Thymus (tissue), 14 donors: ENCODE measurements at places on chromosomes 2 and 18. TPM values are rescaled to one million over a fixed set of nuclear protein-coding genes. Genes with fewer than 3 reads are reported as not detected.

Gene TRAPPC8
- 54.6 TPM for total RNA-seq

DNA sequence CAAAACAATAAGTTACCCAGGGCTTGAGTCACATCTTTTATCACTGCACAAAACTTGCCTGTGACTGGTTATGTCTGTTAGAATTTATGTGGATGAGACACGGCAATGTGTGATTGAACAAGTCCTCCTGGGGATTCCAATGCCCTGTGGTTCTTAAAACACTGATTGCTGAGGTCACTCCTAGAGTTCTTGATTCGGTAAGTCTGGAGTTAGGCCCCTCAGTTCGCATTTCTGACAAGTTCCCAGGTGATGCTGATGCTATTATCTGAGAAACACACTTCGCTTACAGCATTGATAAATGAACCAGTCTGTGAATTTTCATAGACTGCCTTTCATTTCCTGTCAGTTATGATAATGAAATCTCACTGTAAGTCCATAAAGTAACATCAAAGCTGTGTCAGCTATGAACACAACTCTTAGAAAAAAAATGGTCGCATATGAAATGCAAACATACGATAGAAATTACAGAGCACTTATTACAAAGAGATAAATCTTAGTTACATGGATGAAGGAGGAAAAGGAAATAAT, 214.0 kb downstream of the DLGAP1 start:
- DNase-seq = no peak

DNA sequence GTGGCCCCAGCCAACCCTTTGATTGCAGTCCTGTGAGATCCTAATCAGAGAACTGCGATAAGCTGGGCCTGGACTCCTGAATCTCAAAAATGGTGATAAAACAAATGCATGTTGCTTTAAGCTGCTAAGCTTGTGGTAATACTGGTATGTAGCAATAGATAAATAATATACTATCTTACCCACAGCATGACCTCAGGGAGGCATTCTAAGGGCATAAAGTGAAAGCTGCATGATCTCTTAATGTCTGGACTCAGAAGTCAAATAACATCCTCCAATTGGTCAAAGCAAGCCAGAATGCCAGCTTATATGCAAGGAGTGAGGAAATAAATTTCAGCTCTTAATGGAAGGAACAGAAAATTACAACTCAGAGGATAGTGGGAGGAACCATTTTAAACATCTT, 246.1 kb downstream of the FSIP2 start:
- no peak for DNase-seq

DNA sequence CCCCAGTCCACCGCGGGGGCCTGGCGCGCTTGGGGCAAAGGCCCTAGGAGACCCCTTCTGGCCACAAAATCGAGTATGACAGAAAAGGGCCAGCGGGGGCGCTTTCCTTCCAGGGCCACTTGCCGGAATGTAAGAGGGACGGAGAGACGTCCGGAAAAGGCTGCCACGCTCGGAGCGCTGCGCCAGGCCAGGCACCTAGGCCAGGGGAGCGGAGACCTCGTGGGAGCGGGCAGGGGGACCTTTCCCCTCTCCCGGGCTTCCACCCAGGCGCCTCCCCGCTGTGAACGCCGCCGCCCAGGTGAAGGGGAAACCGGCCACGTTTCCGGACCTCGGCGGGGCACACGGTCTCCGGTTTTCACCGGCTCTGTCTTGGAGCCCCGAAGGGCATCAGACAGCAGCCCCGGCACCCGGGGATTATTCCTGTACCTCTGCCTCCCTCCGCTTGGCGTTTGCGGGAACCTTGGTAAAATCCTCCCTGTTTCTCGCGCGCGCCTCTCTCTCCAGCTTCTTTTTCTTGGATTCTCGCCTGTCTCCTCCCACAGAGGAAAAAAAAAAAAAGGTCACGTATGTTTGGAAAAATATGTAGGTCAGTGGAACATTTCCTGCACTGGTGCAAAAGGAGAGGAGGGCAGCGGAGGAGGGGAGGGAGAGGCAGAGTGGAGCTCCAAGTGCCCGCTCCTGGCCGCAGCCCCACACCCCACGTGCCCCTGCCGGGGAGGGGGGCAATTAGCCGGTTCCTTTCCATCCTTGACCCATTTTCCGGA, 1.2 kb upstream of the NPAS2 start:
- DNase-seq = no peak
